ENCODE measurements at places on chromosomes 2 and 18.

DNA sequence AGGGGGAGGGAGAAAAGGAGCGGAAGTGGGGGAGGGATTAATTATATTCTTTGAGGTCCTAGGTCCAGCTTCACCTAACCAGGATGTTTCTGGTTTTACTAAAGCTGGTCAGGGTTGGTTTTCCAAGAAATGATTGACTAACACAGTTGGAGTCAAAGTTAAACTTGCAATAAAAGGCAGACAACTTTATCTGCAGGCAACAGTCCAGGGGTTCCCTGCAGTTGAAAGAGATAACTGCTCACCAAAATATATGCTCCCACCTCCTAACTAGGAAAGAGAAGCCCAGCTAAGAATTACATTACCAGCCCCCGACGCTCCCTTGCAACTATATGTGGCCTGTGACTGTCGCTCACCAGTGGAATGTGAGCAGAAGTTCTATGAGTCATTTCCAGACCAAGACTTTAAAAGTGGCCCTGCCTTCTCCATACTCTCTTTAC lies 140.0 kb upstream of the PKDCC start:
- no peak for DNase-seq

DNA sequence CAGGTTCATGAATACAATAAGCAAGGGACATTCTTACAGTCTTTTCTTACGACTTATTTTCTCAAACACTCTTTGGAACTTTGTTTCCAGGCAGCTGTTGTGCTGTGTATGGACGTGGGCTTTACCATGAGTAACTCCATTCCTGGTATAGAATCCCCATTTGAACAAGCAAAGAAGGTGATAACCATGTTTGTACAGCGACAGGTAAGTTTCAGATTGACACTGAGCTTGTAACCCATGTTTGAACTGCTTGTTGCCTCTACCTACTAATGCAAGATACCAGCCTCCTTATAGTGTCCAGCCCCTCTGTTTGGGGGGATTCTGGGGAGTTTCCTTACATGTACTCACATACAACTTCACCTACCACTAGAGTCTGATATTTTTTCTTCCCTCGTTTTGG lies 3.8 kb downstream of the XRCC5 start:
- no peak for DNase-seq

GRCh38 chr2:127039387-127040031 lies 67.4 kb downstream of the BIN1 start:
- DNase-seq = no peak

DNA sequence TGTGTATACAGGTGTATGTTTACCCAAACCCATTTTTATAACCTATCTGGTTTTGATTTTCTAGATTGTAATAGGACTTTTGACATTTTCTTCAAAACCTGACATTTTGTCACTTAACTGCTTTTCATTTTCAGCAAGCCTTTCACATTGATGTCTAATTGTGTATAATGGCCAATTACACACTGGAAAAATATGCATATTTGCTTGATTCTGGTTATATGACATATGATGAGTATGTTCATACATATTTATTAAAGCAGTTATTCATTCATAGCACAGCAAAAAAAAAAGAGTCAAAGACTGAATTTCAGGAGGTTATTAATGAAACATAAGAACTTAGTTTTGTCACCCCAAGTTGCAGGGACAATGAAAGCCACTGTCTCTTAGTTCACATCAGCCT lies 307.7 kb upstream of the TNP1 start:
- no peak for DNase-seq

DNA sequence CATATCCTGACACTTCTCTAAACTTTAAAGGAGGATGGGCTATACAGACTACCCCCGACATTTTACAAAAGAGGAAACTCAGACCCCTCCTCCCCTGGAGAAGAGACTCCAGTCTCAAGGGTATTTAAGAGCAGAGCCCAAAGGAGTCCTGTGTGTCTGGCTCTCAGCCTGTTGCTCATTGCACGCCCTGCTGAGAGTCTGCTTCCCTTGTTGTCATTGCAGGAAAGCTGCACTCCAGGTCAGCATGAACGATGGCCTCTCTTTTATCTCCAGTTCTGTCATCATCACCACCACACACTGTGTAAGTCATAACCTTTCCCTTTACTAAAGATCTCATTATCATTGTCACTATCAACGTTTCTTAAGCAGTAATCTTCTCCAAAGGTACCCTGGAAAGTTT lies 111.4 kb downstream of the ANTXR1 start:
- DNase-seq = no peak

- no peak for DNase-seq
Observed at GRCh38 chr18:51884039-51884438, 456.0 kb upstream of the DCC start.

DNA sequence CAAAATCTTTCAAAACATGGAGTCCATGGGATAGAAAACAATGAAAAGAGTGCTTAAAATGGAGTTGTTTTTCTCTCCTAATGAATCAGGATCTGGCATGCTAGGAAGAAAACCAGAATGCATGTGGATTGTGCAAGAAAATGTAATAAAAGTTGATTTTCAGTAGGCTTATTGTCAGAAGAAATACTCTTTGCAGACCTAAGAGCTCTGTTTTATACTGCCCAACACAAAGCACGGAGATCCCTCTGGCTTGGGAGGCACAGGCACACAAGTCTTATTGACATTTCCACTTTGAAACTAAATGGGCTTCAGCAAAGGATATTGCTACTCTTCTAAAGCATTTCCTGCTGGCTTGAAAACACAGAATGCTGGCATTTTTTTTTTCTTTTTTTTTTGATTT lies 15.5 kb upstream of the DAPL1 start:
- no peak for DNase-seq

DNA sequence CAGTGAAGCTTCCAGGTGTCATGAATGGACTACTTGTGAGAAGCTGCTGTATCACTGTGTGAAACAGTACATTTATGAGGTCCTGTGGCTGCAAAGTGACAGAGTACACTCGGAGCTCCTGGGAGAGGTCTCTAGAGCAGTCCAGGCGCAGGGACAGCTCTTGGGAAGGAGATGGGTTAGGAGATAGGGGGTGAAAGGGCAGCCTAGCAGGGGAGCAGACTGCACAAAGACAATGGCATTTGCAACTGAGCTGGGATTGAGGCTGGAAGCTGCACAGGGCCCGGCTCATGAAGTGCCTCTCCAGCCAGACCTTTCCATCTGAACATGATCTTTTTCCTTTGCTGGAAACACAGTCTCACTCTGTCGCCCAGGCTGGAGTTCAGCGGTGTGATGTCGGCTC lies 83.6 kb downstream of the RHOB start:
- DNase-seq = no peak

- DNase-seq = no peak
Observed at GRCh38 chr2:27408601-27409320, 630 bp downstream of the PPM1G start.

- no peak for DNase-seq
Observed at GRCh38 chr18:50192995-50193795, 1.8 kb downstream of the MYO5B start.

- no peak for DNase-seq
Observed at GRCh38 chr2:99850084-99850710, 292.2 kb downstream of the AFF3 start.

- no peak for DNase-seq
Observed at GRCh38 chr2:142536492-142536891, 341.0 kb upstream of the KYNU start.

Measured in iPS DF 19.7 (cell line).